ENCODE measurements at places on chromosomes 6 and 20.
A peak's percentile ranks its signal among the peaks of the same experiment; 100 is the strongest.

DNA sequence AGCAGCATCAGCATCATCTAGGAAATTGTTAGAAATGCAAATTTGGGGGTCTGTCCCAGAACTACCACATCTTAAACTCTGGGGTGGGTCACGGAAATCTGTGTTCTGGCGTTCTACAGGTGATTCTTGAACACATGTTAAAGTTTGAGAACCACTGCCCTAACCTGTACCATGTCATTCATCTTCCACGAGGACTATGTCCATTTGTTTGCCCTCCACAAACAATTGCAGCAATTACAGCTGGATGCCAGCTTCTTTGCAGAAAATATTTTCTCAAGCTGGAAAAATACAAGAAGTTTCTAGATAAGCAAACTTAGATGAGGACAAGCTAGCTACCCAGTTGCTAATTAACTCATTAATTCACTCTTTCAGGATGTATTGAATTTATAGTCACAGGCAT lies 54.1 kb downstream of the MAFB start:
- DNase-seq, result no peak

GRCh38 chr6:108164815-108165706 lies 761 bp upstream of the NR2E1 start:
- no peak for DNase-seq

DNA sequence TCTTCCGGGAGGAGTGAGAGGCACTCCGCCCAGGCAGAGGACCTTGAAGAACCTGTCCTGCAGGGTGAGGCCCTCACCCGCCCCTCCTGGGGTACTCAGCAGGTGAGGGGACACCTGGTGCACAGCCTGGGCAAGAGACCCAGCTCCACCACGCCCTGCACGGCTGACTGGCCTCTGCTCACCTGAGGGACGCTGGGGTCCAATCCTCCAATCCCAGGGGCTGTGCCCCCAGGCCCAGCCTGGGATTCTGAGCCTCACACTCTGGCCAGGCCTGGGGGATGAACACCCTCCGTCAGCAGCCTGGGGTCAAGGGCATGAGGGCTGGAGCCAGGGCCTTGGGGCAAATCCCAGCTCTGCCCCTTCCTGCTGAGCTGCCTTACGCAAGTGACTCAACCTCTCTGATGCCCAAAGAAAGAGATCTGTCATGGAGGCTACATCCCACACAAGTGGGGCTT lies 149.9 kb upstream of the PTPN1 start:
- no peak for DNase-seq

GRCh38 chr6:39204646-39205244 lies 24.5 kb downstream of the KCNK5 start:
- no peak for DNase-seq

DNA sequence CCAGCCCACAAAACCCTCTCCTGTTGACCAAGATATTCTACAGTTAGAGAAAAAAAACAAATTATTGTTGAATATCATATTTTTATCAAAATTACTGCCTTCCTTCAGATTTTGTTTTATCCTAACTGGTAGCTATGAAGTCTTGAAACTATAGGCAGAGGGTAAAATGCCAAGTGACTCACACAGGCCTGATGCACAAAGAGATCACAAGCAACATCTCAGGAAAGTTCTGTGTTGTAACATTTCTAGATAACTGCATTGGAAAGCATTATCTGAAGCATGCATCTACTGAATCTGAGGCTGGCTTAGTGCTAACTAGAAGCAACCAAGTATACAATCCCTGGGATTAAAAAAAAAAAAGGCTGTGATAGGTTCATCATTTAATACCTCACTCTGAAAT lies 134.2 kb downstream of the PKHD1 start:
- DNase-seq, result no peak

- DNase-seq, result peak; percentile 87
Observed at GRCh38 chr20:34579979-34580940, 21.7 kb downstream of the MAP1LC3A start.

GRCh38 chr6:85569323-85569722 lies 24.3 kb downstream of the SNX14 start:
- no peak for DNase-seq

All from DMS153 (cell line).